CD4-positive, alpha-beta T cell treated with Interleukin-15 for 4 hours (primary cell): ENCODE measurements at places on chromosomes 2 and 18.
A peak's percentile ranks its signal among the peaks of the same experiment; 100 is the strongest.

GRCh38 chr2:207042841-207043240, 103.5 kb downstream of the CPO start:
- DNase-seq = no peak

DNA sequence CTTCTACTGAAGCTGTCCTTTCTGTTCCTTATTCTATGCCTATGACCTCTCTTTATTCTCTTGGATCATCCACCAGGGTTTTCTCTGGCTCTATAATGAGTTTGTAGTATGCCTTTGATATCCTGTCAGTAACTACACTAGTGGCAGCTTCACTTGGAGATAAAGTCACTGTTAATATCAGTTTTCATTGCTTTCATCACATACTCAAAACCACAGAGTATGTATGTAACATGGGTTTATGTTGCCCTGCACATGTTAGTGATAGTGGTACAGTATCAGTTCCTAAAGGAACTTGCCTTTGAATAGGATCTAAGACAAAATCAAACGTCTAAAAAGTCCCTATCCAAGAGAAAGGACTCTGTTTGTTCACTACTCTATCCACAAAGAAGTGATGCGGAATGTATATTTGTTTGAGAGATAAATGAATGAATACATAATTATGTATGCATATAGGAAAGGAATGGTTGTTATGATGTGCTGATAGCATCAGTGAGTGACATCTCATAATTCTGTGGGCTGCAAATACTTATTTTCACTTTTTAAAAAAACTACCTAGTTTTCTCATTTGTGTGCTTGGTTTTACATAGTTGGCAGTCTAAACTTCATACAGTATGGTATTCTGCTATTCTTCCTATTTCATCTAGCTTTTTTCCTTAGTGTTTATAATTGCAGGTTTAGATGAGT, 45.1 kb downstream of the TET3 start:
- DNase-seq = no peak

- DNase-seq = no peak
Measured at GRCh38 chr2:207133820-207134519, 31.8 kb downstream of the KLF7 start.

- no peak for DNase-seq
Measured at GRCh38 chr2:2782007-2782406, 450.9 kb upstream of the MYT1L start.

DNA sequence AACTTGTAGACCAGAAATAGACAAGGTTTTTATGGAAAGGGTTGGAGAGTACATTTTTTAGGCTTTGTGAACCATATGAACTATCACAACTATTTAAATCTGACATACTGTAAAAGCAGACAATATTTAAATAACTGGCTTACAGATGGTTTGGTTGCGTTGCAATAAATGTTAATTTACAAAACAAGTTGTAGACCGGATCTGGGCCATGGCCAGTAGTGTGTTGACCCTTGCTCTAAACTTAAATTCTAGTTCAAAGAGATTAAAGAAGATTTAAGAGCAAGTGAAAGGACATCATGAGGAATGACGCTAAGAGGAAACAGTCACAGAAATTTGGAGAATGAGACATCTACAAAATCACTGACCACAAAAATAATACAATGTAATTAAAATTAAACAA, 652.7 kb downstream of the DCDC2C start:
- DNase-seq = no peak

- DNase-seq = no peak
Measured at GRCh38 chr2:44952143-44952805, 10.8 kb downstream of the SIX3 start.

DNA sequence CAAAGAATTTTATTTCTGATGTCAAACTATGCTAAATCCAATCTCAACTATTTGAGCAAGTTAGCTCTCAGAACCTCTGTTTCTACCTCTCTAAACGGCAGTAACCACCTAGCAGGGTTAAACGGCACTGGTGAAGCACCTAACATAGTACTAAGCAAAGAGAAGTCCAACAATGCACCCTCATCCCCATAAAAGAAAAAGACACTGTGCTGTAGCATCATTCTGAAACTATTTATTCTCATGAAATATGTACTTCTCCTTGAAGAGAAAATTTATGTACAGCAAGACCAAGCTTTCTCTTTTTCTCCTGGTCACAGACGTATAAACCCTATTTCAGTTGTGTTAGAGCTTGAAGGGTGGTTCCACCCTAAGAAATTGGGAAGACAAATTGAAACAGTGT, 4.8 kb downstream of the MEX3C start:
- no peak for DNase-seq

GRCh38 chr2:45445037-45445436, 166.0 kb downstream of the SRBD1 start:
- no peak for DNase-seq

DNA sequence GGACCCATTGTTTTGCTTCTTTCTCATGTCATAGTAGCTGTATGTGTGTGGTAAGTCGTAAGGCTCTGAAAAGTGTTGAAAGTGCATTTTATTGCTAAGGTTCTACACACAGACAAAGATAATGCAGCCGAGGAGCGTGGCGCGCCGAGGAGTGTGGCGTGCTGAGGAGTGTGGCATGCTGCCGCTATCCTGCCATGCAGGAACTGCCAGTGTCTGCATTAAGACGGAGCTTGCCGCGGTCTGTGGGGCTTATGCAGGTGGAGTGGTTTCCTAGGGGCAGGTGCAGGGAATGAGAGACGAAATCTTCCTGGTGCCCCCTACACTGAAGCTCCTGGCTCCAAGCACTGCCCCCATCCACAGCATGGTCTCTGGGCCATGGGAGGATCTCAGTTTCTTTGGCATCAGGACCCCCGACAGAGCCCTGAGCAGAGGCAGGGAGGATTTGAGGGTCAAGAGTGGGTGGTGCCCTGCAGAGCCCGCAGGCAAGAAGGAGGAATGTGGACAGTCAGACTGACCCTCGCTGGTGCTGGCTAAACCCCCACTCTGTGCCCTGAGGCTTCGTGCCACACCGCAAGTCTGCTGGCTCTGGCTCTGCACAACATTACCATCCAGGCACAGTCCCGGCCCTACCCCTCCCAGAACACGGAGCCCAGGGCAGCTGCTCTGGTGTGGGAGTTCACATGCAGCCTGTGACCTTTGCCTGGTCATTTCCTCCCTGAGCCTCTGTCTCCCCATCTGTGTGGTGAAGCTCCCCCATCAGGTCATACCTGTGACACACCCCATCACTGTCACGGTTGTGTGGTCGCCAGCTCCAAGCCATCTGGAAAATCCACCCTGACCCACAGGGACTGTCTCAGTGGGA, 3.2 kb downstream of the SNED1 start:
- DNase-seq = no peak

DNA sequence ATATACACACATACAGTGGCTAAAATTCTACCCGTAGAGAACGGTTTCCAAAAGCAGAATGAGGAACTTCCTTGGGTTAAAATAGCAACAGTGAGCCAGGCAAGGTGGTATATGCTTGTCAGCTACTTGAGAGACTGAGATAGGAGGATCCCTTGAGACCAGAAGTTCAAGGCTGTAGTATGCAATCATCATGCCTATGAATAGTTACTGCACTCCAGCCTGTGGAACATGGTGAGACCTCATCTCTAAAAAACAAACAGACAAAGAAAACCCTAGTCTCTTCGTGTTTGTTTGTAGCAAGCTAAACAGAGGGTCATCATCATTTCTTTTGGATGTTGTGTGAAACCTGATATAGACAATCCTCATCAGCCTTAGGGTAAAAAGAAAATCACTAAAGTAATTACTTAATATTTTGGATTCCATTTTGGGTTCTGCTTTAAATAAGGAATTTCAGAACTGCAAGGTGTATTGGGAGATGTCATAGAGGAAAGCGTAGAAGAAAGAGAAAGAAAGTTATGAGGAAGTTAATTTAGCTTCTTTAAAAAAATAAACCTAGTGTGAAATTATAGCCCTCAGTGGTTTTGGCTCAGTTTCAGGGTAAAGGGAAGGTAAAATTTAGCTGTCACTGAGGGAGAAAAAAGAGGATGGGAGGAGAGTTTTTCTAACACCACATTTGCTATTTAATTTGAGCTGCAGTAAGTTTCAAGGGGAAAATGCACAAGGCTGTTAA, 46.5 kb downstream of the PLEK start:
- DNase-seq = no peak

- DNase-seq = no peak
Measured at GRCh38 chr2:51084750-51085149, 52.8 kb upstream of the NRXN1 start.

DNA sequence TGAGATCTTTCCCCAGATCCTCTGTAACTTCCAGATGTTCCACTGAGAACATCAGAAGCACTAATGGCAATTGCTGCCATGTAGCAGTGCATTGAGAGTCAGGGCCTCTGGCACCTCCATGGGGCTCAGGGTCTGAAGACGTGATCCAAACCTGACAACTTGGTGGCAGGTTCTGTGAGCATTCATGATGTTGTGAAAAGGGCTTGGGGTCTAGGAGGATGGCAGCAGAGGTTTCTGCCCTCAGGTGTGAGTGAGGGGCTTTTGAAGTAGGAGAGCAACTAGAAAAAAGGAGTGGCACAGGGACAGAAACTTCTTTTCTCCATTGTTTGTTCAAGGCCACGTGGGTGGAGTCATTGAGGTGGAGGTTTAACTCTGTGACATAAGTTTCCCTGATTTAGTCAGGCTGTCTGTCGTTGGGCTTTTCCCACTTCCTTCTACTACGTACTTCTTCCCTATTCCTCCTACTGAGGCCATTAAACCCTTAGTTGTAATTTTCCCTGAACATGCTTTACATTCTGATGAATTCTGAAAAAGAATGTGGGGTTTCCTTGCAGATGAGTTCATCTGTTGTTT, 13.1 kb downstream of the CFLAR start:
- peak; percentile 71 for DNase-seq

GRCh38 chr2:224908818-224909217, 133.4 kb downstream of the DOCK10 start:
- no peak for DNase-seq

DNA sequence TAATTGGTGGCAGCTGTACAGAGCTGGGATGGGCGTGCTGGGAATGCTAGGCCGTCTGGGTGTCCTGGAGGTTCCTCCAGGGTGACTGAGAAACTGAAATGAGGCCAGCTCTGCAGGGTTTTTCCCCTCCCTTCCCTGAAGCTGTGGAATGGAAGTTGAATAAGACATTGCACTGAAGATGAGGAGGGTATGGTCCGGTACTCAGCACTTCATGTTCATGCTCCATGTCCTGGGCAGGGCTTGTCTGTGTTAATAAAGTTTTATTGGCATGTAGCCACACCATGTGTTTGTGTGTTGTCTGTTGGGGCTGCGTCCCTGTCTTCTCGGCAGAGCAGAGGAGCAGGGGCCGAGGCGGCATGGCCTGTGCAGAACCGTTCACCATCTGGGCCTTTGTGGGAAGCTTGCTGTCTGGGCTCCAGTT, 154.0 kb downstream of the LDLRAD4 start:
- no peak for DNase-seq

DNA sequence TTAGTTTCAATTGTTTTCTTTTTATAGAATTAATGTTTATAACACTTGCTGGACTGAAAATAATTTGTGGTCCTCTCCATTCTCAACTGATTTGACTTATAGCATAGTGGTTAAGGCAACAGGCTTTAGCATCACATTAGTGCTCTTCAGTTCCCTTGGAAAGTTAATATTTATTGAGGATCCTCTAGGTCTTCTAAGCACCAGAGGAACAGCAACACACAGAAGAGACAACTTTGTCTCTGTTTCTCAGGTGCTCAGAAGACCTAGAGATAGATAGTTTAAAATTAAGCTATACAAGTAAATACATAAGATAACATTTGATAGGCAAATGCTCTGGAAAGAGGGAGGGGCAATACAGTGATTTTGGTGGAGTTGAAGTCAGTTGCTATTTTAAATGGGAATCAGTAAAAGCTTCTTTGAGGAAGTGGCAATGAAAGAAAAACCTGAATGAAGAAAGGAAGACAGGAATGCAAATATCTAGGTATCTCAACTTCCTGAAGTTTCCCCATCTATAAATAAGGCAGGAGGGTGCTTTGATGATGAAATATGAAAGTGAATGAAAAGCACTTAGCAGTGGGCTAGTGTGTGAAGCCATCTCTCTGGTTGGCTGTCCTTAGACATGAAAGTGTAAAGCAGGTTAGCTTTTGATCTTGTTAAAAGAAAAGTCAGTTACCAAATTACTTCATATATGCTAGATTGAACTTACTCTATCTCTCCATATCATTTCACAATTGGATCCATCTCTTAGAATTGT, 7.9 kb downstream of the NEUROD1 start:
- DNase-seq = no peak

DNA sequence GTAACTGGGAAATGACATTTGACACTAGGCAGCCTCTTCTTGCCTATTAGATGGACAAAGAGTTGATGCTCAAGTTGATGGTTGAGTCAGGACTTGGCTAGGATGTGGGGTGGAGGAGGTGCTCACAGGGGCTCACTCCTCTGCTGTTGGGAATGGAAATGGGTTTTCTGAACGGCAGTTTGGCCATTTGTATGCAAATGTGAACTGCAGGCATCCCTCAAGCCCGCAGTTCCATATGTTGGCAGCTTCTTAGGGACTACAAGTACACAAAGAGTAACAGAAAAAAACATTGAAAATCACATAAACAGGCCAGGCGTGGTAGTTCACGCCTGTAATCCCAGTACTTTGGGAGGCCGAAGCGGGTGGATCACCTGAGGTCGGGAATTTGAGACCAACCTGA, 80.8 kb downstream of the INPP5D start:
- DNase-seq = no peak

DNA sequence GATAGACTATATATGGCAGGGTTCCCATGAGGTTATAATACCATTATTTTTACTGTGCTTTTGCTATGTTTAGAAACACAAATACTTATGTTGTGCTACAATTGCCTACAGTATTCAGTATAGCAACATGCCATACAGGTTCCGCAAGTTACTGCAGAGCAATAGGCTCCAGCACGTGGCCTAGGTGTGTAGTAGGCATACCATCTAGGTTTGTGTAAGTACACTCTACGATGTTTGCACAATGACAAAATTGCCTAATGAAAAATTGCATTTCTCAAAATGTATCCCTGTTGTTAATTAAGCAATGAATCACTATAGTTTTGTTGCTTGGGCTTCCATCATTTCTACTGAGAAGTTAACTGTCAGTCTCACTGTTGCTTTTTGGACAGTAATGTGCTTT, 9.8 kb downstream of the CD302 start:
- DNase-seq = no peak

- no peak for DNase-seq
Measured at GRCh38 chr18:69246027-69246426, 154.7 kb upstream of the DOK6 start.

- no peak for DNase-seq
Measured at GRCh38 chr2:150020937-150021673, 433.5 kb upstream of the MMADHC start.

GRCh38 chr18:75844146-75844545, 416.6 kb upstream of the SMIM21 start:
- DNase-seq = no peak

DNA sequence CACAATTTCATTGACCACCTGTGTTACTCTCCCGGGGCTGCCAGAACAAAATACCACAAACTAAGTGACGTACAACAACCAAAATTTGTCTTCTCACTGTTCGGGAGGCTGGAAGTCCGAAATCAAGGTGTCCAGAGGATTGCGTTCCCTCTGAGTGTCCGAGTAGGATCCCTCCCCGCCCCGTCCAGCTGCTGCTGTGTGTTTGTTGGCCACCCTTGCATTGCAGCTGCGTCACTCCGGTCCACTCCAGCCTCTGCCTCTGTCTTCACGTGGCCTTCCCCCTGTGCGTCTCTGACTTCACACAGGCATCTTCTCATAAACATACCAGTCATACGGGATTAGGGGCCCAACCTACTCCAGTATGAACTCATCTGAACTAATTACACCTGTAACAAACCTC, 251.8 kb upstream of the SMIM21 start:
- no peak for DNase-seq

- DNase-seq = no peak
Measured at GRCh38 chr2:38154395-38154794, 78.4 kb upstream of the CYP1B1 start.

GRCh38 chr2:203905656-203906055, 30.9 kb upstream of the ICOS start:
- DNase-seq = no peak
